ENCODE measurements at places on chromosomes 7 and 10. TPM values are rescaled to one million over a fixed set of nuclear protein-coding genes. Genes with fewer than 3 reads are reported as not detected.

DNA sequence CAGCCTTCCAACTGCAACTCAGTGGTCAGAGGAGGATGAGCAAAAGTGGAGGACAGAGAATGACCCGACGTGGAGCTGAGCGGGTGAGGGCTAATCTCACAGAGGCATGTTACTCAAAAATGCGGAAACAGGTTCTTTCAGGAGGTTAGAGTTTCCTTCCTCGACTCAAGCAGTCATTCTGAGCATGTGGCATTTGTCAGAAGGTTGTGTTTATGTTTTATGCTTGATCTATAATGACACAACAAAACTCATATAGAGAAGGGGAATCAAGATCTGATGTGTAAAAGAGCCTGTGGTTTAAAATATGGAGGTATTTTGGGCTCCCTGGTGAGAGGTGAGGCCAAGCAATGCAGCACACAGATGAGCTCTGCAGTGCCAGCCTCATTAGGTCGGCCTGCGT is 311.4 kb downstream of the ADARB2 start:
- no peak overlapping the region for H3K27ac ChIP-seq
- DNase-seq, result no peak
- H3K4me1 ChIP-seq, result no peaks in the 10 kb centered on the region

DNA sequence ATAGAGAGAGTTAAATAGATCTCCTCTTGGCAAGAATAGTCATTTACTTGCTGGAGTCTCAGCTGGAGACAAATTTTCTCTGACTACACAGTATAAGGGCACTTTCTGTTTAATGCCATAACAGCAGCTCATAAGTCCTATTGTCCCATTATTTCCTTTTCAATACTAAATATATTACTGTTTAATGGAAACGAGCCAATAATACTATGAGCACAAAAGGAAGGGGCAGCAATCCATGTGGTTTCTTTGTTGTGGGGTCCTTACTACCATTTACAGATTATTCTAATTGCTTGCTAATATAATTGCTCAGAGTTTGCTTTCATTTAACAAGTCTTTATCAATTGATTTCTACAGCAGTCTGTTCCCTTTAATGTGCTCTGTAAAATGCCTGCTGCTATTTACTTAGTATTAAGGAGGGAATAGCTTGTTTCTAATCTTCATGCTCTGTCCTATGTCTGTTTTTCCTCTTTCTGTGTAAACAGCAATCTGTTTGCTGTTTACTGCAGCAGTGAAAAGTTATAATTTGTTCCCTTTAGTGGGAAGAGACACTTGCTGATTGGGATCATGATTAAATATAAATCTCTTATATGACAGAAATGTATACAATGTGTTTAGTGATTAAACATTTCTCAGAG is 296.2 kb upstream of the SMIM30 start:
- no peak overlapping the region for H3K4me3 ChIP-seq
- H3K27ac ChIP-seq, result no peak overlapping the region
- no peaks in the 10 kb centered on the region for H3K27me3 ChIP-seq
- no peak for DNase-seq
- no peaks in the 10 kb centered on the region for H3K36me3 ChIP-seq

GRCh38 chr10:97234400-97234799 is 48.6 kb upstream of the SLIT1 start:
- H3K36me3 ChIP-seq, result peaks cover 50% of the 10 kb centered on the region
- no peak overlapping the region for H3K4me3 ChIP-seq
- DNase-seq, result no peak
- H3K27ac ChIP-seq, result no peak overlapping the region
- no peaks in the 10 kb centered on the region for H3K4me1 ChIP-seq
- H3K27me3 ChIP-seq, result no peaks in the 10 kb centered on the region

The CYP2C19 gene
- not detected for total RNA-seq

The CALML3 gene
- total RNA-seq, result not detected

The PTPN20 gene
- total RNA-seq, result 21.2 TPM

The ANKRD22 gene
- not detected for total RNA-seq

The CYP2C18 gene
- total RNA-seq, result not detected

Data from heart right ventricle (tissue), 16 donors.